Fibroblast of skin of back (primary cell): ENCODE measurements at places on chromosomes 11 and 22.
A peak's percentile ranks its signal among the peaks of the same experiment; 100 is the strongest.

DNA sequence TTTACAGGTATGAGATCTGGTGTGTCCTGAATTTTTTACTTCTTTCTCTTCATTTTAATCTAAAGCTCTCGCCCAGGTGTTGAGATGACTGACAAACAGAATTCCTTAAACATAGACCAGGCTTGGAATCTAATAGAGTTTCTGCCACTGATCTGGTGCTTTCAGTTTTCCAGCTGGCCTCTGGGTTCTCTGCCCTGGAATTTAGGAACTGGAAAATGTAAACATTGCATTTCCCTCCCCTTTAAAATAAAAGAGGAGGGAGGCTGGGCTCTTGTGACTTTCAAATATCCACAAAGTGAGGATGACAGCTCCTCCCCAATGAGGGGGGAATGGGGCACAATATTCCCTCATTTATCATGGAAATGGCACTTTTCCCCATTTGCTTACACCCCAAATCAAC, 5.0 kb downstream of the PAMR1 start:
- DNase-seq = no peak

DNA sequence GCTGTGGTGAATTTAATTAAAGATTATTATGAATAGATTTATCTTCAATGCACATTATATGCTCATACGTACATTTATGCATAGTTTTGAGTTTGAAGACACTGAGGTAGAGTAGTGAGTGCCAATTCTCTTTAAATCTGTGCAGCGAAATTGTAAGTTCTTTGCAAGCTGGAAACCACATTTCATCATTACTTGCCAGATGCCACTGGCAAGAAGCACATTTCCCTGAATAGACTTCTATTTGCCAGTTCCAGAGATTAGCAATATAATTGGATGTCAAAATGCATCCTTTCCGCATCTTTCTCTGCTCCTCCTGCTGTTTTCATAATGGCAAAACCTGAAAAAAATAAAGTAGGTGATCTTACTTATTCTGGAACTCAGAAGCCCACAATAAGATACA, 448.0 kb downstream of the LUZP2 start:
- DNase-seq = no peak

GRCh38 chr11:69211540-69211919, 55.8 kb downstream of the SMIM38 start:
- DNase-seq = no peak

DNA sequence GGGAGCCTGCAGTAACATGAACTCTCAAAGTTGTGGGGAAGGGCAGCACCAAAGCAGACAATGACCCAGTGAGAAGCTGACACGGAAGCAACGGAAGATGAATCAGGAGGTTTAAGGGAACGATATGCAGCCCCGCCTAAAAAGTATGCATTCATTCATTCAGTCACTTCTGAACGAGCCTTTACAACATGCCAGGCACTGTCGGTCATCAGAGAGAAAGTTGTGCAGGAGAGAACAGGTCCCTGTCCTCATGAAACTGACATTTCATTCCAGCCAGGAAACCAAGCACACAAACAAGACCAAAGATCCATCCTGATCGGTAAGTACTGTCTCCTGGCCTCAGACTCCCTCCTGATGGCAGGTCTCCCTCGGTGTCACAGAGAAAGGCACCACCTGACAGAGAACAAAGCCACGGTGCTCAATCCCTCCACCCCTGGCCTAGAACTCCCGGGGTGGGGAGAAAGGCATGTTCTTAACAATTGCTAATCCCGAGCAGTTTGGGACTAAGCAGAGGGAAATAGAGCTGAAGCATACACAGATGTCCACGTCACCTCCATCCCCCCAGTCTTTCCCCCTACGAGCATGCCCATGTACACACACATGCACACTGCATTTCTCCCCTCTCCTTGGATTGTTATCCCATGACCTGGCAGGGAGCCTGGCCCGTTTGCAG, 49.3 kb downstream of the LRFN4 start:
- DNase-seq = peak; percentile 44

DNA sequence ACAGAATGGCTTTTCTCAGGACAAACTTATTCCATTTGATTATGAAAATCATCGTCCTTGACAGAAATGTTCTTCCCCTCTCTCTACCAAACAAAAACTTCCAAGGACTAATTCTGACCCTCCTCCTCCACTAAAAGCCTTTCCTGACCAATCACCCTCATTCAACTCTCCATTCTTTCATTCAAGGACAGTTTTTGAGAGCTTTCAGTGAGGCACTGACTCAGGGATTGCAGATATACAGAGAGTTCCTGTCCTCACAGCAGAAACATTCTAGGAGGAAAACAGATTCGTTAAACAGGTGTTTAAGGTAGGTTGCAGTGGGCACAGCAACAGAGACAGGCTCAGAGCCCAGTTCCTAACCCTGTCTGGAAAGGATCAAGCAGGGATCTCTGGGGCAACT, 41.5 kb downstream of the OR4D9 start:
- DNase-seq = no peak

GRCh38 chr11:29268733-29269132, 748.1 kb downstream of the KCNA4 start:
- no peak for DNase-seq

DNA sequence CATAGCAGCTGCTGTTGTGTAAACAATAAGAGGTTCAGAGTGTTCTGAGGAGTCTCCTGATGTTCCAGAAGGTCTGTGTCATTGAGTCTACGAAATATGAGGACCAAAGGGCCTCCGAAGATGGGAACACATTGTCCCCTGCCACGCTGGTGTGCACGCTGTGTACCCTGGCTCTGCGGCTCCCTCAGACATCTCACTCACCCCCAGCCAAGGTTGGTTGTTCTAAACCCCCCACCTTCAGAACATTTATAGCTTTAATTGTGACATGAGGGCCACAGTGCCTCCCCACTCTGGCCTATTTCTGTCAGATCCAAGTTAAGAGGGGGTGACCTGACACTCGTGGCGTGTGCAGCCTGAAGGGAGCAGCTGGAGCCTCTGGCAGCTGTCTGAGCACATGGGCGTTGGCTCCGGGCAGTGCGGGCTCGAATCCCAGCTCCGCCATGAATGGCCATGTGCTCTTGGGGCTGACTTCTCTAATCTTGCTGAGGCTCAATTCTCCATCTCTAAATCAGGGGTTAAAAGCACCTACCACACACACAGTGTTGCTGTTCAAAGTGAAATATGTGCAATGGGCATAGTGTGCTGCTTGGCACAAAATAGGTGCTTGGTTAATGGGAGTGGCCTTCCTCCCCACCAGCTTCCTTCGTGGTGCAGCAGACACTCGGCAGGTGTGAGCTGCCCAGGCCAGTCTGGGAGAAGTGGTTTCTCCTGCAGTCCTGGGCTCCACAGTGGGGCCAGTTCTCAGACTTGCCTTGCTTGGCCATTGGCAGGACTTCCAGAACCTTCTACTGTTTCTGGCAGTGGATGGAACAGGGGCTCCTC, 39.7 kb upstream of the MICAL2 start:
- DNase-seq = no peak

- DNase-seq = peak; percentile 28
Measured at GRCh38 chr11:63999349-64000025, 13.2 kb downstream of the OTUB1 start.

GRCh38 chr11:79157738-79158137, 283.1 kb downstream of the TENM4 start:
- DNase-seq = no peak

GRCh38 chr11:128492903-128493569, 94.3 kb downstream of the ETS1 start:
- no peak for DNase-seq

DNA sequence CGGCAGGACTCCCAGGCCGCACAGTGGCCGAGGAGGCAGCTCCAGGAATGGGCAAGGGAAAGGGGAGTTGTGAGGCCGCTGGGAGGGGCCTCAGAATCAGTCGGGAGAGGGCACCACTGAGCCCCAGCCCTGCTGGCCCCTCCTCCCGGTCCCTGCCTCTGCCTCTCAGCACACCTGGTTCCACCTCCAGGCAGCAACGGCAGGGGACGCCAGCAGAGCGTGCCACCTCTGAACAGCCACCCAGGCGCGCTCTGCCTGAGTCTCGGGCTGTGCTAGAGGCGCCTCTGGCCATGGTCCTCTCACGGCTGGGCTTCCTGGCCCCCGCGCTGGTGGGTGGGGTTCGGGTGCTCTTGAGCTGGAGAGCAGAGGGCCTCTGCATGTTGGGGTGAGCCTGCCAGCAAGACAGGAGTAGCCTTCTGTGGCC, 33.0 kb downstream of the MOB2 start:
- no peak for DNase-seq

DNA sequence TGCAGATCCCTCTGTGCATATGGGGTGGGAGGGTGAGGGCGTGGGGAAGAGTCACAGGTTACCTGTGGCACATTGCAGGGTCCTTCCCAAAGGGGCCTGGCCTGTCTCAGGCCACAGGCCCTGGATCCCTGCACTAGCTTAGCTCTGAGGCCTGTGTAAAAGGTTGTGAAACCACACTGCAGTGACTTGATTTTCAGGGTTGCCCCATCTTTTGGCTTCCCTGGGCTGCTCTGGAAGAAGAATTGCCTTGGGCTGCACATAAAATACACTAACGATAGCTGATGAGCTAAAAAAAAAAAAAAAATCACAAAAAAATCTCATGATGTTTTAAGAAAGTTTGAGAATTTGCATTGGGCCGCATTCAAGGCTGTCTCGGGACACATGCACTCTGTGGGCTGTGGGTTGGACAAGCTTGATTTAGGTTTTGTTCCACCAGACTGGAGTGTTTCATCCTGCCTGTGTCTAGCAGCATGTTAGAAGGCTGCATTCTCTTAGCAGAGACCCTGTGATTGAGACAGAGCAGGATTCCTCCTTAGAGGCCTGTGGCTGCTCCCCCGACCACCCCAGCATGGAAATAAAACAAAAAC, 35.9 kb upstream of the TREH start:
- DNase-seq = no peak

GRCh38 chr22:40676644-40677043, 2.6 kb upstream of the MCHR1 start:
- DNase-seq = no peak

GRCh38 chr22:39302431-39302960, 16.9 kb downstream of the RPL3 start:
- DNase-seq = no peak

DNA sequence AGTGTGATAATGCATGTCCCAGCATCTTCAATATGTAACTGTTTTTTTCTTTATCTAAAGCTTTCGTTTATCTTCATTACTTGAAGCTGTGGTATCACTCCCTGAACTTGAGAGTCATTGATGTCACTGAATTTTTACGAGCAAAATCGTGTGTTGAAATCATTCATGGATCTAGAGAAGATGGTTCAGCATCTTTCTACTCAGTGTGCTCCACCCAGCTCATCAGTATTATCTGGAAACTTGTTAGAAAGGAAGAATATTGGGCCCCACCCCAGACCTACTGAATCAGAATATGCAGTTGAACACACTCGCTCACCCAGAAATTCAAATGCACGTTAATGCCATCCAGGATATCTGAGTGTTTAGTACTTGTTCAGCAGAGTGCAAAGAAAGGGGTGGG, 8.3 kb downstream of the CDON start:
- no peak for DNase-seq

GRCh38 chr11:1049431-1049891, 12.9 kb upstream of the MUC6 start:
- DNase-seq = no peak

- no peak for DNase-seq
Measured at GRCh38 chr11:32821517-32821916, 8.2 kb upstream of the PRRG4 start.

GRCh38 chr22:22121445-22121844, 123.1 kb upstream of the VPREB1 start:
- no peak for DNase-seq
